ENCODE measurements at places on chromosomes 7 and 10.

DNA sequence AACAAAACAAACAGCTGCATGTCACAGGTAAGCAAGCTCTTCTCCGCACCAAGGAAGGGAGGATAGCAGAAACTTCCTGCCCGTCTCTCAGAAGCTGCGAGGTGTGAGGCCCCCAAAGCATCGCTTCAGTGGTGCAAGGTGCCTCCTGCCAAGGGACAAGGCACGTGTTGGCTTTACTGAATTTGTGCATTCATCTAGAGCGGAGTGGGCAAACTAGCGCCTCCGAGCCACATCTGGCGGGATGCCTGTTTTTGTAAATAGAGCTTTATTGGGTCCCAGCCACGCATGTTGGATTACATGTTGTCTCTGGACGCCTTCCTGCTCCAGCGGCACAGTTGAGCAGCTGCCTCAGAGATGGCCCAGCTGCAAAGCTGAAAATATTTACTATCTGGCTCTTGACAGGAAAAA, 27.7 kb downstream of the PHYH start:
- no peak for DNase-seq

DNA sequence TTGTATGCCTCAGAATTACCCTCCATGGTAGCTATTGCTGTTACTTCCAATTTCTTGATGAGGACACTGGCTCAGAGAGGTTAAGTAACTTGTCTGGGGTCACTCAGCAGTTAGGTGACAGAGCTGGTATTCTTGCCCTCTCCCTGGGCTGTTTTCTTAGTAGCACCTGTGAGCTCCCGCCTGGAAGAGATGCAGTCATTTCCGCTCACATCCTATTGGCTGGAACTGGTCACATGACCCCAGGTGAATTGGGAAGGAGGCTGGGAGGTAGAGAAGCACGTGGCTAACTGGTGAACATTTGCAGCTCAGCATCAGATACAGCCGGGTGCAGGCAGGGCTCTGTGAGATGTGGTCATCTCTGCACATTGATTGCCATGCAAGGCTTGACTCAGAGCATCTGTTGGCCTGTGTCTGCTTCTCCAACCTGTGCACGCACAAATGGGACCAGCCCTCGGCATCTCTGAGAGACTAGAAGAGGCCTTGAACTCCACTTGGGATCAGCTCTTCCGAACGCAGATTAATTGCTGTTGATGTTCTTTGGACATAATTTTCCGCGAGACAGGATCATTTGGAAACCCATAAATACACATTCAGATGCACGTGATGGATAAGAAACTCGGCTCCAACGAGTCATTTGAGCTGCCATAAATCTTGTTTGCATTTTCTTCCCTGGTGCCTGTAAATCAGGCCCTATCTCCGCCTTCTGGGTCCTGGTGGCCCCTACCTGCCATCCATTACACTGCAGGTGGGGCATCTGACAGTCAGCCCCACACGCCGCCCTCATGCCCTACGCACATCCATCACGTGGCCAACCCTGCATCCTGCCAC, 42.8 kb downstream of the MYL10 start:
- DNase-seq: no peak

DNA sequence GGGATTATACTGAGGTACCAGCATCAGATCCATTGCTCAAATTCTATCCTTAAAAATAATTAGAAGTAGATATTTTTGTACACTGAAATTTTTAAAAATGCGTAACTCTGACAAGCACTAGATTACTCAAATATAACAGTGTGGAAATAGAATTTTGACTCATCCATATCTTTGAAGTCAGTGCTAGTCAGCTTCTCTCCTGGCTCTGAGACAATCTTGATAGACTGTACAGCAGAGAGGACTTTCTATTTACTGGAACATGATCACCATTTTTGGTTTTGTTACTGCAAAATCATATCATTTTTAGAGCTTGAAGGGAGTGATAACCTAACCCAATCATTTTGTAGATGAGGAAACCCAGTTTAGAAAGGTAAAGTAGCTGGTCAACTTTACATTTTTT, 195.0 kb downstream of the MTERF1 start:
- DNase-seq: peak; percentile 18

GRCh38 chr10:8921568-8921967, 867.1 kb downstream of the GATA3 start:
- no peak for DNase-seq

- no peak for DNase-seq
Observed at GRCh38 chr7:112881-113280, 79.5 kb upstream of the FAM20C start.

DNA sequence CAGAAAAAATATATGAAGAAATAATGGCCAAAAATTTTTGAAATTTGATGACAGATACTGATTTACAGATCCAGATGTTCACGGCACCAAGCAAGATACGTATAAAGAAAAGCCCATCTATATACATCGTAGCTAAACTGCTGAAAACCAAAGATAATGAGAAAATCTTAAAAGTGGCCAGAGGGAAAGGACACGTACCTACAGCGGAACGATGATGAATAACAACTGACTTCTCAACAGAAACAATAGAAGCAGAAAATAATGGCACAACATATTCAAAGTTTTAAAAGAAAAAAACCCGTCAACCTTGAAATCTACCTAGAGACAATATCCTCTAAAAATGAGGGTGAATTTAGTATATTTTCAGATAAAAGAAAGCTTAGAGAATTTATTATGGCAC, 31.9 kb downstream of the IL2RA start:
- DNase-seq: no peak

GRCh38 chr10:13062803-13063202, 37.2 kb upstream of the OPTN start:
- no peak for DNase-seq

DNA sequence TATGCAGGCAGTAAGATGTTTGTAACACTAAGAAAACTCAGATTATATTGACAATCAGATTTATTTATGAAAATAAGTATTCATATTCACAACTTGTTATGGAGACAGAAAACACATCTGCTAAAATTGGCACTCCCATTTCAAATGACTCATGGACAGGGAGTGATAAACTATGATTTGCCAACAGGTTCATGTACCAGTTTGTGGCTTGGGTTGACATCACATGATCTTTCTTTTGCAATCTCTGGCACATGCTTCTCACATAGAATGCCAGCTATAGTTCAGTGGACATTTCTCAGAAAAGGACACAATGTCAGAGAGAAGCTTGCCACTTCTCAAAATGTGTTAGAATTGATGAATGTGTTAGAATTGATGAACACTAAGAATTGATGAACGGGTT, 663.2 kb upstream of the ANKRD30A start:
- DNase-seq: peak; percentile 36
